NCI-H2081 treated with DMSO at 0.1 percent for 48 hours (cell line): ENCODE measurements at places on chromosomes 3 and 15.
A peak's percentile ranks its signal among the peaks of the same experiment; 100 is the strongest.

- no peak for DNase-seq
Measured at GRCh38 chr3:189641776-189642175, 10.6 kb downstream of the TP63 start.

DNA sequence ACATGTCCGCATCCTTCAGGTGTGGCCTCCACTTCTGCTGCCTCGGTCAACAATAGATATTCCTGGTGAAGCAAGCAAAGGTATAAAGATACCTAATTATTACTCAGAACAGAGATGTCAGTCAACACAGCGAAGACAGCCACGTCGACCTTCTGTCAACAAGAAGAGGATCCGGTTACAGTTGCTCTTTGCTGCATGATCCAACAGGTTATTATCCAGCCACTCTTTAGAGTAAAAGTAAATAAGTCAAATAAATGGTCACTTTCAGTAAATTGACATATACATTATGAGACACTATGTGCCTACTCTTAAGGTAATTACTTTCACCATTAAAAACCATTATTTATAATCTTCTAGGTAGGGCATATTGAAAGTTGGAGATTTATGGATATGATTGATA, 356.8 kb upstream of the ATP11B start:
- peak; percentile 99 for DNase-seq

GRCh38 chr3:13308380-13308801, 111.7 kb downstream of the NUP210 start:
- no peak for DNase-seq

DNA sequence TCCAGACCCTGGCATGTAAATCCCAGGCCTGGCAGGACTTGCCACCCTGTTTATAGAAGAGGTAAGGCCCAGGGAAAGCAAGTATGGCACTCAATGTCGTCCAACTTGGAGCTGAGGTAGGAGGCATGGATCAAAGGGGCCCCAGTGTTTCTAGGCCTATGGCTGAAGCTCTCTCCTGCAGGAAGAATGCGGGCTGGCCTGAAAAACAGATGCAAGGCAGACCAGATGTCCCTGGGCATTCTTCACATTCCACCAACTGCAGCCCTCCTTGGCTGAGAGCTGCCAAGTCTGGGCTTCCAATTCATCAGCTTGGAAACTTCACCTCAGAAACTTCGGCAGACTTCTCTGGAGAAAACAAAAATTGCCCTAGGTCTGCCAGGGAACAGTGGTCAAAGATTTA, 22.2 kb downstream of the MESD start:
- DNase-seq, result no peak

- no peak for DNase-seq
Measured at GRCh38 chr3:174376346-174376745, 482.8 kb upstream of the NAALADL2 start.

- no peak for DNase-seq
Measured at GRCh38 chr15:70192490-70192889, 94.8 kb upstream of the TLE3 start.

GRCh38 chr3:186519021-186519658, 25.0 kb downstream of the CRYGS start:
- DNase-seq, result no peak

DNA sequence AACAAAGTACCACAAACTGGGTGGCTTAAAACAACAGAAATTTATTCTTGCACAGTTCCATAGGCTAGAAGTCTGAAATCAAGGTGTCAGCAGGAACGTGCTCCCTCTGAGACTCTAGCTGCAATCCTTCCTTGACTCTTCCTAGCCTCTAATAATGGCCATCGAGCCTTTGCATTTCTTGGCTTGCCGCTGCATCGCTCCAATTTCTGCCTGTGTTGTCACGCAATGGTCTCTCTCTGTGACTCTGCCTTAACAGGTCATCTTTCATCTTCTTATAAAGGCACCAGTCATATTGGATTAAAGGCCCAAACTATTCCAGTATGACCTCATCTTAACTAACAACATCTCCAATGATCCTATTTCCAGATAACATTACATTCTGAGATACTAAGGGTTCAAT, 61.0 kb upstream of the FNDC3B start:
- DNase-seq, result no peak
